Kidney capillary endothelial cell (primary cell): ENCODE measurements at places on chromosomes 1 and 21.
A peak's percentile ranks its signal among the peaks of the same experiment; 100 is the strongest.

DNA sequence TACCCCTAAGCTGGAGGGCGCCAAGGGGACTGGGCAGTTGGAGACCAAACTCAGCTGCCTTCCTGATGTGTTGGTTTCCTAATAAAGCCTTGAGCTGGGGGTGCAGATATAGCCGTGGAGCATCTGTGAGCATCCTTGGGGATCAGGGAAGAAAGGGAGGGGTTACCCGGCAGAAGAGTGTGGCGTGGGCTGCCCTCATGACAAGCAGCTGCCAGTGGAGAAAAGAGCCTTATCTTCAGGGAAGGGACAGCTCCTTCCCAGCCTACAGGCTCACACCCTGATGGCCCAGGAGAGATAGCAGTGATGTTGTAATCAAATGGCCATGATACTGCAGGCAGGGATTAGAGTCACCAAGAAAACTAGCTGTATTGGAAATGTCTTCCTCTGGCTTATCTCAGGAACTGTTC is 10.8 kb upstream of the NFASC start:
- no peak for DNase-seq

GRCh38 chr1:77468257-77468948 is 186.6 kb downstream of the AK5 start:
- no peak for DNase-seq

DNA sequence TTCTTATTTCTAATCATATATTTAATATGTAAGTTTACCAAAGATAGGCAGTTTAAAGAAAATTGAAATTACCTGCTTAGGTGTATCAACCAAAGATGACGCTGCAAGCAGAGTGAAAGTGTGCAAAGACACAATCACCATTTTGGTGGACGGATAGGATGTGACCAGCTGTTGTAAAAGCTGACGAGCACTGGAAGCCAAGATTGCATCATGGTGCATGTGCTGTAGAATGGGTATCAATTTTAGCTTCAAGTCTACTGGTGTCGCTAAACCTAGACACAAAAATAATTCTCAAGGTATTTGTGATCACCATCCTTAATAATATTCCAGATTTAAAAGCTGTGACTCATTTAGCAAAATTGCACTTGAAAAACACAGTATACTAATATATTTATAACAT is 28.2 kb downstream of the INTS7 start:
- no peak for DNase-seq

DNA sequence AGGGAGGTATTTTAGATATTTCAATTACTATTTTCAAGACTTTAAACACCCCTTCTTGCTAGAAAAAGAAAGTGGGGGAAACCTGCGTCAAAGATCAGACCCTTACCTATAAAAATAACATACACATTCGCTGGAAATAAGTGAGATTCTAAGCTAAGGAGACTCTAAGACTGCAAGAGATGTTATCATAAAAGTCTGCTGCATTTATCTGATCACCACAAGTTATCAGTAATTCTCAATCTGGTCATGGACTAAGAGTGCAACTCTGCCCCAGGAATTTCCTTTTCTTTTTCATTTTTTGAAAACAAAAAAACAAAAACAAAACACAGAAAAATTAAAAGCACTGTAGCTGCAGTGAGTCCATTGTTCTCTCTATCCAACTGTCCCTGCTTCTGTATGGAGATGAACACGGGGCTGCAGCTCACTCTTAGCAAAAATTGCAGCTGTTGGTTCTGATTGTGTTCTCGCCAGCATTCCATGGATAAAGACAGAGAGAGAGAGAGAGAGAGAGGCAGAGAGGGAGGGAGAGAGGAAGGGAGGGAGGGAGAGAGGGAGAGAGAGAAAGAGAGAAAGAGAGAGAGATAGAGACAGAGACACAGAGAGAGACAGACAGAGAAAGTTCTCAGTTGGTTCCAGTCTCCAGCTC is 14.1 kb downstream of the XKR8 start:
- no peak for DNase-seq

- DNase-seq, result no peak
Measured at GRCh38 chr1:56401191-56401590, 178.2 kb downstream of the PLPP3 start.

GRCh38 chr1:225044258-225044657 is 114.8 kb downstream of the DNAH14 start:
- DNase-seq, result no peak

DNA sequence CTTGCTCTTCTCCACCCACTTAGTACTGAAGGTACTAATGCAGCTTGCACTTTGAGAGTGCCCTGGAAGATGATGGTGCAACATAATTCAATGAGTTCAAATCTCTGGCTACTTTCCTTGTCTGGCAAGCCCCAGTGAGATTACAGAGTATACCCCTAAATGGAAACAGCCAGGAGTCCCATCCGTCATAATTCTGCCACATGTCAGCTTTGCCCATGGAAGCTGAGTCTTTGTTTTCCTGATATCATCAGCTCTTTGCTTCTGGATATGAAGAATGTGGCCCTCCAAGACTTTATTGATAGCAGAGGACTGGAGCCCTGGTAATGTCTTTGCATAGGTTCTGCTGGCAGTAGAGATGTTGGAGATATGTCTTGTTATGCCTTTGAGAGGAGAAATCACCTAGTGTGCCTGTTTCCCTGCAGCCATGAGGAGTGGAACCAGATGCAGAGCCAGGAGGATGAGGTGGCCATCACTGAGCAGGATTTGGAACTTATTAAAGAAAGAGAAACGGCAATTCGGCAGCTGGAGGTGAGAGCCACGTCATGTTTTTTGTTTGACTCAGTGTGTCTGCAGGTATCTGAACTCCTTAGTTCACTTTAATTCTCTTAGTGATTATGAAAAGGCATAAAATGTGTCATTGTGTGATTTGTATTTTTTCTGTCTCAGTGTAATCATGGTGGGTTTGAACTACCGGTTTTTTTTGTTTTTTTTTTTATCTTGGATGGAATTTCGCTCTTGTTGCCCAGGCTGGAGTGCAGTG is 18.7 kb upstream of the PPP1R8 start:
- no peak for DNase-seq

- DNase-seq, result no peak
Measured at GRCh38 chr1:116738673-116739370, 15.4 kb upstream of the CD2 start.

GRCh38 chr1:172909606-172910326 is 141.0 kb downstream of the TNFSF18 start:
- peak; percentile 68 for DNase-seq

DNA sequence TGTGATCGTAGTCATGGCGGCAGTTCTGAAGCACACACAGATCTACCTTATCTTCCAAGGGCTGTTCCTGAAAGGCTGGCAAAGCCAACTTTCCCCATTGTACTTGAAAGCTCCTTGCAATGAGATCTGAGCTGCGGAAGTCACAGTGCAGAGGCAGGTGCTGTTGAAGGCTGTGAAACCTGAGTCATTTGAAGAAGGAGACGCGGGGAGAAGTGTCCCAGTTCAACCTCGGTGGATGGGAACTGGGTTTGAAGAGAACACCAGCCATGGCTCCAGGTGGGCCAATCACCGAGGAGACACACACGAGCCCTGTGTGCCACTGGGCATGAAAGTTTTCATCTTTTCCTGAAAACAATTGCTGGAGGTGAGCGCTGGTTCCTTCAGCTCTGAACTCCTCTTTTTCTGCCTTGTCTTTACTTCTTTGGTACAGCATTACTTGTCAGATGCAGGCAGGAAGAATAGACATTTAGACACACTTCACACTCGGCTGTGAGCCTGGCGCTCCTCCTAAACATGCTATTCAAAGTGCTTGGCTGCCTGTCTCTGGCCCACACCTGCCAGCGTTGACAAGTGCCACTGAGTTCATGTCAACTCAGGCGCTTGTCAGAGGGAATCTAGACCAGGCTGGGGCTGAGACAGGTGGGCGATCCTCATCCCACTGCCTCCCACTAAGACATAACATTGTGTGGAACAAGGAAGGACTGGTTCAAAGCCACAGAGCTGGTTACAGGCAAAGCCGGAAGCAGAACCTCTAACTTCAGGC is 25.7 kb upstream of the PDE9A start:
- no peak for DNase-seq

DNA sequence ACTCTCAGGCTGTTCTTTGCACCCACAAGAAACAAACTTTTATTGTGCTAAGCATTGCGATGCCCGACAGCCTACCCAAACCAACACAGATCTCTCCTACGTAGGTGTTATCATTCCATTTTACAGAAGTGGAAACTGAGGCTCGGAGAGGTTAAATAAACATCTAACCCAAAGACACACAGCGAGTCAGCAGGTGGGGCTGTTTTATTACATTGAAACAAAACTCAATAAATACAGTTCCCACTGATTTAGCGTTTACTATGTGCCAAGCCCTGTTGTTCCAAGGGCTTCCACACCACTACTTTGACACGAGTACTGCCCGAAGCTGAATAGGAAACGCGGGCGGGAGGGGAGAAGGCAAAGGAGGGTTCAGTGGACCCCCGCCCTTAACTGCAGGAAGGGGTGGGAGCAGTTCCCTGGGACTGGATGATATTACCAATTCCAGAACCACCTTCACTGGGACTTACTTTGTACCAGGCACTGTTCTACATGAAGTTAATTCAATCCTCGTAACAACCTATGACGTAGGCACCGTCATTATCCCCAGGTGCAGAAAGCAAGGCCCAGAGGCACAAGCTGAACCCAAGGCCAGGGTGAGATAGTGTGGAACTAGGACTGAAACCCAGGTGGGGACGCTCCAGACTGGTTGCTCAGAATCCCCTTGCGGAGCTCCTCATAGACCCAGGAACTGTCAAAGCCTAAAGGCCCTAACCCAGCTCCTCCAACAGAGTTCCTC is 19.3 kb upstream of the ALDH4A1 start:
- no peak for DNase-seq

DNA sequence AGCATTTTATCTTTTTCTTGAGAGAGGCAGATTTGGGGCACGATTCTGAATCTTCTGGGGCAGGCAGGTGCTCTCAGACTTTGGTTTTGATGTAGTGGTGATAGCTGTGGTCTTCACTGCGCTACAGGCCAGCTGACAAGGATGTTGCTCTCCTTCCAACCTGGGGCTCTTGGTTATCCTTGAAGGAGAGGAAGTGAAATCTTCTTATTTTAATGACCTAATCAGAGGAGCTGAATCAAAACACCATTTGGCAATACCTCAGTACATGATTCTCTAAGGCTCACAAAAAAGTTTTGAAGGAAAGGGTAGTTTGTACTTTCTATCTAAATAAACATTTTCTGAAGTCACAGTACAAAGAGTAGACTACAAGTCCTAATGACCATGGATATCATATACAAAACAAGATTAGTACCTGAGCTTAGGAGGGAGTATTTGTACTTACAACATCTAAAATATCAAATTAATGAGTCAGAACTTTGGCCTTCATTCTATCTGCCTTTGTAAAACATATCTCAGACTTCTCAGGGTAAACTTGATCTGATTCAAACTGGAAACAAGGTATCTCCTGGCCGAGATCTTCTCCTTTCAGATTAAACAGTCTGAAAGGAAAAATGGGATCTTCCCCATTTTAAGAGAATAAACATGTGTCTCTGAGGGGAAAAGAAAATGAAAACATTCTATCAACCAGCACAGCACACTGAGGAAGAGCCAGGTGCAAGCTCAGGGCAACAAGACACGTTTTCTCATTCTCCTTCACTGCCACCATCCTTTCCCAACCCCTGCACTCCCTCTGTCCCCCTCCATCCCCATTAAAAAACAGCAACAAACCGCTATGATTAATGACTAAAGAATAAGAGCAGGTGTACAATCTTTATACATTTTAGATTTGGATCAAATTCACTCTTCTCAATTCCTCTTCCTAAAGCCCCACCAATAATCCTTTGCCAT is 69.2 kb downstream of the SH3GLB1 start:
- DNase-seq, result no peak

- DNase-seq, result no peak
Measured at GRCh38 chr1:12132078-12132477, 34.7 kb upstream of the TNFRSF1B start.

DNA sequence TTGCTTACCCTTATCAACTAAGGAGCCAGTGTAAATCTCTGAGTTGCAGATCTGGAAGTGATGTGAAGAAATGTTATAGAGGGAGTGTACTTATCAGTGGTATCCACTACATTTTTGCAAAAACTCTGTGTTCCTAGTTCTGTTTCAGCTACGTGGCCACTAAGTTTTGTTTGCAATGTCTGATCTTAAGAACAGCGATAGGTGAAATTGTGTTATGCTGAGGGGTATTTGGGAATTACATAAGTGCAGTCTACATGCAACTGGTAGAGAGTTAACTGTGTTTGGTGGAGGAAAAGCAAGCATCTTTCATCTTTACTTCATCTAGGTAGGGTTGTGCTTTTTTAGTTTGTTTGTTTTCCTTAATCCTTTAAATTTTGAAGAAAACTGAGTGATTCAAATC is 198.8 kb upstream of the SGIP1 start:
- no peak for DNase-seq

DNA sequence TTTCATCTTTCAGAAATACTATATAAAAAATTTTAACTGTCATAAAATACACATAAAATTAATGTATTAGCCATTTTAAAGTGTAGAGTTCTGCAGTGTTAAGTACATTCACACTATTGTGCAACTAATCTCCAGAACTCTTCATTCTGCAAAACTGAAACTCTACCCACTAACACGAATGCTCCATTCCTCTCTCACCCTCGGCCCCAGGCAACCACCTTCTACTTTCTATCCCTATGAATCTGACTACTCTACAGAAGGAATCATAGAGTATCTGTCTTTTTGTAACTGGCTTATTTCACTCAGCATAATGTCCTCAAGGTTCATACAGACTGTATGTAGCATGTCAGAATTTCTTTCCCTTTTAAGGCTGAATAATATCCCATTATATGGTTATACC is 43.4 kb downstream of the LTN1 start:
- DNase-seq, result no peak

DNA sequence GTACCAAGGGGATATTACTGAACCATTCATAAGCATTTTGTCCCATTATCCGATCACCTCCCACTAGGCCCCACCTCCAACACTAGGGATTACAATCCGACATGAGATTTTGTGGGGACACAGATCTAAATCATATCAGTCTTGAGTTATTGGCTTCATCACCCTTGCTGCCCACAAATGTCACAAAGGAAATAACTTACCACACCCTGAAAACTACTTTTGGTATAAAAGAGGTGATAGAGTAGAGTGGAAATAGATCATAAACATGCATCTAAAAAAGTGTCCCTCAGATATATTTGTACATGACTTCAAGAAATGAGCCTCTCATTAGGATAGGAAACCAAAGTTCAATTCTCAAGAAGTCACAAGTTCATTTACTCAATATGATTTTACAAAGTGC is 22.6 kb upstream of the FCRL3 start:
- DNase-seq, result no peak

- no peak for DNase-seq
Measured at GRCh38 chr1:6409733-6410132, 10.0 kb downstream of the HES2 start.

GRCh38 chr1:77412069-77412819 is 130.4 kb downstream of the AK5 start:
- peak; percentile 56 for DNase-seq

GRCh38 chr1:154418062-154418921 is 13.1 kb downstream of the IL6R start:
- DNase-seq, result no peak

GRCh38 chr1:38508232-38508631 is 351.3 kb downstream of the RRAGC start:
- no peak for DNase-seq
